ENCODE measurements at places on chromosomes 1 and 21.

DNA sequence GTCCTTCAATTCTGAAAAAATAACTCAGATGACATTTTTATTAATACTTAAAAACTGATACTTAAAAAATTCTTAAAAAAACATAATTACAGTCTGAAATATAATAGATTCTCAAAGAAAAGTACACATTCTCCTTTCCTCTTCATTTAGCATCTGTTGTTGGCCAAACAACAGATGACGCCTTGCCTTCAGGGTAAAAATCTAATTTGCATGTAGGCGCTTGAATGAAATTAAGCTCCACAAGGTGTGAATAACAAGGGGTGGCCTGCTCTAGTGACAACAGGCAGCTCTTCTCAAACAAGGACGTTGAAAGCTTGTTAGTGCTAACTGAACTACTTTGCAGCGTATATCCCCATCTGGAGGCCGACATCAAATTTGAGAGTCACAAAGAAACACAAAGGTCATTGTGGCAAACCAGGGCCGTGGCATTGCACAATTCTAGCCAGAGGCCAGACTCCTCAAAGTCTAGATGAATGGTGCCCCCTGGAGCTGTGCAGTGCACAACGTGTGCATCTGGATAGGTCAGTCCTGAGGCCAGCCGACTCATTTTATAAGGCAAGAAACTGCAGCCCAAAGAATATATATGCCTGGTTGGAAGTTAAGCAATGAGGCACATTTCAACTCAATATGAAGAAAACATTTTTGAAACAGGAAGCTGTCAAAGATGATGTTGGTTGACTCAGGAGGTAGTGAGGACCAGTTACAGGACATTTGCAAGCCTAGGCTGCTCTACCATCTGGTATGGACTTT lies 459.2 kb upstream of the RUNX1 start:
- DNase-seq: peak; percentile 44

- no peak for DNase-seq
Measured at GRCh38 chr1:37035796-37036666, 1.7 kb upstream of the GRIK3 start.

GRCh38 chr21:40404396-40404800 lies 442.6 kb downstream of the DSCAM start:
- no peak for DNase-seq

DNA sequence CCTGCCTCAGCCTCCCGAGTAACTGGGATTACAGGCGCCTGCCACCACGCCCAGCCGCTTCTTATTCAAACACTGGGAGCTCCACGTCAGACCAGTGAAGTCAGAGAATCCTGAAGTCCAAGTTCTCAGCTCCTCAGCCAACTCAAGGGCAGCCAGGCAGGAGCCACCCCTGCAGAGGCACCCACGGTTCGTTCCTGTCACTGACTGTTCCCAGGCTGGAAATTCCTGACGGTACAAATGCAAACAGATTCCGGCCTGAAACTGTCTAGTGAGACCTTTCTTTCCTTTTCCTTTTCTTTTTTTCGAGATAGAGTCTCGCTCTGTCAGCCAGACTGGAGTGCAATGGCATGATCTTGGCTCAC lies 11.7 kb downstream of the SLC35E2B start:
- DNase-seq: no peak

DNA sequence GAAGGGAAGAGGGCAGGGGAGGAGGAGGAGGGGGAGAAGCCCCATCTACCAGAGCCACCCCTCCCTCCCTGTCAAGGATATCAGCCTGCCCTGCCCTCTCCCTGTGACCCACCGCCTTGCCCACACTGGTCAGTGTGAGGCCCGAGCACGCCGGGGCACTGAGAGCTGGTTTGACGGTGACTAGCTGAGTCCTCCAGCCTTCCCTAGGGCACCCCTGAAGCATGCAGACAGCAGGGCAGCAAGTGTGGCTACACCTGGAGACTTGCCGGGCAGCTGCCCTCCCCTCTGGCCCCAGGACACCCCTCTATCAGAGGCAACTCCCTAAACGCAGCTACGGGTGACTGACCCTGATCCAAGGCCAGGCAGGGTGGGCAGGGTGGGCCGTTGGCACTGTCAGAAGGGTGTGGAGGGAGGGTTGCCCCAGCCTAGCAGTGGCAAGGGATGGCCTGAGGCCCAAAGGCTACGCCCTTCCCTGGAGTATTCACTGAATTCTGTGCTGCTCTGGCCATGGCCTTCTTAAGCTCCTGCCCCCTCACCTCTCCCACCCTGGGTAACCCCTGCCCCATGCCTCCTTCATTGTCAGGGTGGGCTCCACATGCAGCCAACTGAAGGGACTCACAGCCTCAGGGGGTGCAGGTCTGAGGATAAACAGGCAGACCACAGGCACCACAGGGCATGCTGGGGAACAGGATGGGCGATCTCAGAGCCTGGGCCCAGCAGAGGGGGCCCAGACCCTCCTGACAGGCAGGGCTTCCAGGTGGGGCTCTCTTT lies 19.6 kb downstream of the WNT9A start:
- no peak for DNase-seq

DNA sequence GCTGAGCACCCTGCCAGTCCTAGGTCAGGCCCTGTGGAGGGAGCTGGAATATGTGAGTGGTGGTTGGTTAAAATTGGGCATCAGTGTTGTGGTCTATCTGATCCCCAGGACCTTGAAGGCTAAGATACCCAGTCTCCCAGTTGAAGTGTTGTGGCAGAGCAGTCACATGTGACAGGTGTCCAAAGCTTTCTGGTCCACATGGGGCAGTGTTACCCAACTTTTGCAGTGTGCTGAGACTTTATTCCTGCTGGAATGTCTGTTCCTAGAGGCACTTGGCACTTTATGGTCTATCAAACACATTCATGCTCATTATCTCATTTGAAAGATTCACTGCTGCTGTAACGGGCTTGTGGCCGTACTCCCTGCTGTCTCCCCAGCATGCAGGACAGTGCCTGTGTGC lies 21.0 kb upstream of the LORICRIN start:
- no peak for DNase-seq
